ENCODE measurements at places on chromosomes 3 and 15.
A peak's percentile ranks its signal among the peaks of the same experiment; 100 is the strongest.

DNA sequence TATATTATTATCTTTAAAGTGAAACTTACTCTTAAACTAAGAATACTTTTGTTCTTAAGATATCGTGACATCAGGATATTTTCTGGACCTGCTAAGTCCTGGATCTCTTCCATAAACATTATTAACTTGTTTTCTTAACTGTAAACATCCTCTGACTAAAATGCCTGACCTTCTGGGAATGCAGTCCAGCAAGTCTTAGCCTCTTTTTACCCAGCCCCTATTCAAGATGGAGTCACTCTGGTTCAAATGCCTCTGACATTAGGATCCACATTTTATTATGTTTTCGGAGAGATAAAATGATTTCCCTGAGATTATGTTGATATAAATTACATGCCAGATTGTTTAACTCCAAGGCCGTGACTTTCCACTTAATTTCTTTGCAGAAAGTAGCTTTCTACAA lies 37.6 kb downstream of the OSTN start:
- peak; percentile 56 for DNase-seq

- DNase-seq = peak; percentile 57
Measured at GRCh38 chr15:75732809-75733451, 20.3 kb upstream of the CSPG4 start.

DNA sequence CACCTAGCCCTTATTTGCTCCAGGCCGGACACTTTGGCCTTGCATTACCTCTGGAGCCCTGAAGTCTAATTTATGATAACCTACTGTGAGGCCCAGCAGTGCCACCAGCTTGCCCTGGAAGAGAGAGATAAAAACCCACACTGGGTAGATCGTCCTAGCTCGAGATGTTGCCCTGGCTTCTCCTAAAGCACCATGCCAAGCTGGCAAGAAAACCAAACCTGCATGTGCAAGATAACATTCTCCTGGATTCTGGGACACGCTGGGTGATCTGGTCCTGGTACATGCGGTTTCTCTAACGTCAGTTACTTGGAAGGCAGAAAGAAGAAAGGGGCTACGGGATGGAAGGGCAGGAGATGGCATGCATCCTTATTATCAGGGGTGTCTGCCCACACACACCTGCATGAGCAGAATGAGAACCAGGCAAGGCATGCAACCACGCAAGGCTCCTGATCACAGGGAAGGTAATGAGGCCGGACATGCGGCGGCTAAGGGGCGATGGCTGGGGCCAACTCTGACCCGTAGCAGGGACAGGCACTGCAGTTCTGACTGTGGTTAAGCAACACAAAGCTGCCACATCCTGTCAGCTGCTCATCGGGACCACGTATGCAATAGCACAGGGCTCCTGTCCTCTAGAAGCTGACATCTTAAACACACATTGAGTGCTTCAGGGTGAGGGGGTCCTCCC lies 73.0 kb downstream of the OXNAD1 start:
- DNase-seq = no peak

- DNase-seq = no peak
Measured at GRCh38 chr15:85691350-85692240, 103.1 kb downstream of the KLHL25 start.

DNA sequence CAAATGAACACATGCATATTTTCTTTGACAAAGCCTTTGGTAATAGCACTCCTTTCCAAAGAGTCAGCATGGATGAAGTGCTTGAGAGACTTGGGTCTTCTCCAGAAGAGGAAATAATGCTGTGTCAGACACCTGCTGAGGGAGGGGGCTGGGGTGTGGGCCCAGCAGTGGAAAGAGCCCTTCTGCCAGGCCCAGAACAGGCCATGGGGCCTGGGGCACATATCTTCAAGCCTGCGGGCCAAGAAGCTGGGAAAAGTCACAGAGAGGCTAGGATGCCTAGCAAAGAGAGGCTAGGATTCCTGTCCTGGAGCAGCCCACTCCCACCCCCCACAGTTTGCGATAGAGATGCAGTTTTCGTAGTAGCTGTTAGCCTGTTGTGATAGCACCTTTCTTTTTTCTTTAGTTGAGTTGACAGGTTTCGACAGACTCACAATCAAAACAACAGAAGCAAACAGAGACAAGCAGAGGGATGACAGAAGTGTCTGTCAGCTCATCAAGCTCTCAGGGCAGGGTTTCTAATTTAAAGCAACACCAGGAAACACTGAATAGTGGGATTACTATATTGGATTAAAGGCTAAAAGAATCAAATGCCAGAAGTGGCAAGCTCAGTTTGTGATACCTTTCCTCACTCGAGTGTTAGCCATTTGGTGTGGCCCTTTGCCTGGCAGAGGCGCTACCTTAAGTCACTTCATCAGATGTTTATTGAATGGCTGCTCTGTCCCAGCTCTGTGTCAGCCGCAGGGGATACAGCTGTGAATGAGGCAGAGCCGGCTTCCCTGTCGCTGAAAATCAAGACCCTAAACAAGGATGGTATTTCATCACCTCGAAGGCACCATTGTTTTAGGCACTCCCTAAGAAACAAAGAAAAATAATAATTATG lies 19.0 kb downstream of the CMTM7 start:
- DNase-seq = no peak

GRCh38 chr3:184345317-184346144 lies 8.1 kb downstream of the FAM131A start:
- DNase-seq = peak; percentile 70
